ENCODE measurements at places on chromosomes 5 and 9.

DNA sequence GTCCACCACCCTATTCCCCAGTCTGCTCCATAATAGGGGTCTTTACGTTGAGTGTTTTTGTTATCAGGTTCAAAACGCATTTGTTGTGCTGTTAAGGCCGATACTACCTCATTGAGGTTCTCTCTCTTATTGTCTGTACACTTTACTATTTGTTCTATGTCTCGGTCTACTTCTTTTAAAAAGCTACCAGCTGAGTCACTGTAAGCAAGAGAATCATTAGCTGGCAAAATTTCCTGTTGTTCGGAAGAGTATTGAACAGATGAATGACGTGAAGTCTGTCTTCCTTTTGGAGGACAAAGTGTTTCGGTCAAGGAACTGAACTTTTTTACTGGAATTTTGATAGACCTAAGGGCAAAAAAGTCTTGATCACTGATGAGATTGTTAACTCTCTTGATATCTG lies 10.3 kb downstream of the LYSMD3 start:
- no peak for DNase-seq

- no peak for DNase-seq
Measured at GRCh38 chr9:68914751-68915150, 99.2 kb downstream of the PRKACG start.

GRCh38 chr5:112579599-112580170 lies 158.0 kb upstream of the APC start:
- no peak for DNase-seq

DNA sequence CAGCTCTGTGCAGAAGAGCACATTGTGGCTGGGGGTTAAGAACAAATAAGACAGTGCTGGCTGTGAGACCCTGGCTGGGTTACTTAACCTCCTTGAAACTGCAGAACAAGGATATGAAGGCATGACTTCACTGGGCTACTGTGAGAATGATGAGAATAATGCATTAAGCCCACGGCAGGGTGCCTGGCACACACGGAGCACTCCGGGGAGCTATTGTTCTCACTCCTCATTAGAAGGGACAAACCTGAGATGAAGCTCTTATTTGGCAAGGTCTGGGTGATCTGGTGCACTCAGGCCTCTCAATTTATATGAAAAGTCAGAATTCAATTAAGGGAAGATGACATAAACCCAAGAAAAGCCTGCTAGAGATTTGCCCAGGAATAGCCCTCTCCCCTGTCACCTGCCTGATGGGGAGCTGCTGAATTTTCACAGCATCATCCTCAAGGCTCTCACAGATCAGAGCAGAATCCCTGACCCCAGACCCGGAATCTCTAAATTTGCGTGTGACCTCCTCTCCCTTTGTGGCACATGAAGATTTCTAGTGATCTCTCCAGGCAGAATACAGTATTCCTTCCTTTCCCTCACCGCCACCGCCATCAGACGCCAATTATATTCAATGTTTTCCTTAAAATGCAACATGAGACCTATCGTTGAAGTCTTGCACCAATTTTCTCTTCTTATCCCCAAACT lies 102.1 kb downstream of the COL23A1 start:
- no peak for DNase-seq

- no peak for DNase-seq
Measured at GRCh38 chr9:121838746-121839669, 187.6 kb downstream of the DAB2IP start.

- no peak for DNase-seq
Measured at GRCh38 chr5:76811214-76811613, 7.6 kb upstream of the F2RL1 start.

- DNase-seq: no peak
Measured at GRCh38 chr5:111954516-111955395, 197.8 kb upstream of the NREP start.

DNA sequence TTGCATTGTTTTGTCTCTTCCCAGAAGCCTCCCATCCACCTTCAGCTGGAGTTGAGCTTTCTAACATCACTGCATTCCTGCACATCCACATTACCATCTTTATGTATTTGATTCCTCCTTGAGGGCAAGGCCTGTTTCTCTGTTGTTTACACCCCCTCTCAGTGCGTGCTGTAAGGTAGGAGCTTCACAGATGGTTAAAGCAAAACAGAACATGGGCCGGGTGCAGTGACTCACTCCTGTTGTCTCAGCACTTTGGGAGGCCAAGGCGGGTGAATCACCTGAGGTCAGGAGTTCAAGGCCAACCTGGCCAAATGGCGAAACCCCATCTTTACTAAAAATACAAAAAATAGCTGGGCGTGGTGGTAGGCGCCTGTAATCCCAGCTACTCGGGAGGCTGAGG lies 110.9 kb downstream of the KCNIP1 start:
- no peak for DNase-seq

DNA sequence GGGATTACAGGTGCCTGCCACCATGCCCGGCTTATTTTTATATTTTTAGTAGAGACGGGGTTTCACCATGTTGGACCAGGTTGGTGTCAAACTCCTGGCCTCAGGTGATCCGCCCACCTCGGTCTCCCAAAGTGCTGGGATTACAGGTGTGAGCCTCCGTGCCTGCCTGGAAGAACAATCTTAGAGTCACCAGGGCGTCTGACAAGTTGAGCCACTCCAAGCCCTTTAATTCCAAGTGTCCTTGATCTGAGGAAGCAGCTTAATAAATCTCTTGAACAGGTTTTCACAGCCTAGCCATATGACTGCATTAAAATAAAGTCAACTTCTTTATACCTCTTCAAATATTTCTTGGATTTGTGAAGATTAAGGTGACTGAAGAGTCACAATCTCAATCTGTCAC lies 31.5 kb downstream of the SLC44A1 start:
- DNase-seq: no peak

GRCh38 chr9:116149844-116150243 lies 3.7 kb upstream of the PAPPA start:
- no peak for DNase-seq

Data from SK-N-MC (cell line).